SW480 (cell line): ENCODE measurements at places on chromosomes 5 and 9.

GRCh38 chr5:25090854-25091253, 446.1 kb upstream of the CDH10 start:
- no peak for DNase-seq

- DNase-seq: no peak
Observed at GRCh38 chr5:159752622-159753275, 163.5 kb upstream of the ADRA1B start.

DNA sequence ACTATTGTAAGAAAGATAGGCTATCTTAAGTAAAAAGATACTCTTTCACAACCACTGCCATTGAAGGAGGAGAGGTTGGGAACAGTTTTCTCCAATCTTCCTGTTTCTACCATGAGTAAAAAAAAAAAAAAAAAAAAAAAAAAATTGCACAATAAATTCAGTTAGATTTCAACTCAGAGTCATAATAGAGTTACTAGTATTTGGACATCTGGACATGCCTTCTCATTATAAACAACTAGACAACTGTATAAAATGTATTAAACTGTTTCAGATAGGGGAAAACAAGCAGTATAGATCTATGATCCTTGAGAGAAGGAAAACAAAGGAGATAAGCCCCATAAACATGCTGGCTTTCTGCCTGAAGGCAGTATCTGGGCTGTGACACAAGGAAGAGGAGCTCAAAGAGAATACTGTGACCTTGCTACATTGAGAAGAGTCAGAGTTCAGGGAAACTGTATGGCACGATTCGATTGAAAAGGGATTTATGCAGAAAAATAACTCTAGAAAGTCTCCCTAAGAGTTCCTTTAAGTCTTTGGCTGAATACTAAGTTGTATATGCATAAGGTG, 249.2 kb upstream of the POU5F2 start:
- no peak for DNase-seq

DNA sequence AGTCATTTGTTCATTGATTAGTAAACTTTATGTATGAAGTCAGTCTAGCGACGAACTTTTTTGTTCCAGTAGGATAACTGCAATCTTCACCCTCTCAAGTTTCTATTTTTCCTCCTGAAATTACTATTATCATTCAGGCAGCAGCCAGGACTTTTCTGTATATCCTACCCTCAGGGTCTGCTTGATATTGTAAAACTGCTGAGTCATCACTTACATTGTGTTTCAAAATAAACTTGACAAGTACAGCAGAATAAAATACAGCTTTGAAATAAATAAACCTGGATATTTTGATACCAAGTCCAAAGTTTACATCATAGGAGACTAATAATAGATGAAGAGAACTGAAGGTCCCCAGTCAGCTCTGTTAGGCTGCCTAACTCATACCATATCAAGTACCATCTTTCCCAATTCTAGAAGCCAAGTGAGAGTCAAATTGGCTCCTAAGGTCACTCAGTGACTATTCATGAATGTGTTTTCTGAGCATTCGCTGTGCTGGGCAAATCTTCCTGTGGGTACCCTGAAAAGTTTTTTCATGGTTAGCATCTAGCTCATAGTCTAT, 234.6 kb downstream of the PARP8 start:
- DNase-seq: no peak

DNA sequence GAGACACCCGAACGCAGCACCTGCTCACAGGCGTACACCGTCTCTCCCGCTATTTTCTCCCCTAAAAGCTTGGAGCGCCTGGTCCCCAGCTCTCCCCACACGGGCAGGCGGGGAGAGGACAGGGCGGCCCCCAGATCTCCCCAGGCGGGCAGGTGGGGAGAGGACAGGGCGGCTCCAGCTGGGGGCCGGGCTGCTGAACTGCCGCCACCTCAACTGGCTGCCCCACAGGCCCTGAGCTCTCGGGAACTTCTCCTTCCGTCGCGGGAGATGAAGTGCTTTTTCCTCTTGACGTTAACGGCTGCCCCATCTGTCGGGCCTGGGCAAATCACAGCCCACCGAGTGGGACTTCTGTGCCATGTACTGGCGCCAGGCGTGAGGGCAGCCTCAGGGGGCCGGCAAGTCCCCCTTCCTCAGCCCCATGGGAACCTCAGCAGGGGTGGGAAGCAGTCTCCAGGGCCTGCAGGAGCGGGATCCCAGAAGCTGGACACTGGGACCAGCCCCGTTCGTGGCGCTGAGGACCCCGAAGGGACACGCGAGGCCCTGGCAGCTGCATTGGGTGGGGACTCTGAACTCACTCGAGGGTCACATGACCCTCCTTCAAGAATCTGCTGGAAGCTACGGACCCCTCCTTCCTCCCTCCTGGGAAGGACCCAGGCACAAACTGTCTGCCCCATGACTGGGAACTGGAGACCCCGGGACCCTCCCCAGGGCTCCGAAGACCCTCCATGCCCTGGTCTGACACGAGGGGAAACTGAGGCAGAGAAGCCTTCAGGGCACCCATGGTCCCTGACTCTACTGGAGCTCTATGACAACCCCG, 5.7 kb upstream of the EGFL7 start:
- no peak for DNase-seq

DNA sequence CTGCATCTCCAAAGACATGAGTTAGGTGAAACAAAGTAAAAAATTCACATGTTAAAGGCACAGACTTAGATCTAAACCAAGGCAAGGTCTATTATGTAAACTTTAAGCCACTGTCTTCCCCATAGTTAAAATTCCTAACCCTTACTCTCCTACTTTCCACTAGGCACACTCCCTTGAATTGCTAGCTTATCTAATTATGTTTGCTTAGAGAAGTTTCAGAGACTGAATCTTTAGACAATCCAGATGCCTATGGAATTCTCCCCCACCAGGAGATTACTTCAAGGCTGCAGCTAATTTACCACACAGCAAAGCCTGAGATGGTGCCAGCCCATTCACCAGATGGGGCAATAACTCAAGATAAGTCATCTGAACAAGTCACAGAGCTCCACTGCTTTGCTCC, 803.1 kb upstream of the COX7C start:
- DNase-seq: no peak

DNA sequence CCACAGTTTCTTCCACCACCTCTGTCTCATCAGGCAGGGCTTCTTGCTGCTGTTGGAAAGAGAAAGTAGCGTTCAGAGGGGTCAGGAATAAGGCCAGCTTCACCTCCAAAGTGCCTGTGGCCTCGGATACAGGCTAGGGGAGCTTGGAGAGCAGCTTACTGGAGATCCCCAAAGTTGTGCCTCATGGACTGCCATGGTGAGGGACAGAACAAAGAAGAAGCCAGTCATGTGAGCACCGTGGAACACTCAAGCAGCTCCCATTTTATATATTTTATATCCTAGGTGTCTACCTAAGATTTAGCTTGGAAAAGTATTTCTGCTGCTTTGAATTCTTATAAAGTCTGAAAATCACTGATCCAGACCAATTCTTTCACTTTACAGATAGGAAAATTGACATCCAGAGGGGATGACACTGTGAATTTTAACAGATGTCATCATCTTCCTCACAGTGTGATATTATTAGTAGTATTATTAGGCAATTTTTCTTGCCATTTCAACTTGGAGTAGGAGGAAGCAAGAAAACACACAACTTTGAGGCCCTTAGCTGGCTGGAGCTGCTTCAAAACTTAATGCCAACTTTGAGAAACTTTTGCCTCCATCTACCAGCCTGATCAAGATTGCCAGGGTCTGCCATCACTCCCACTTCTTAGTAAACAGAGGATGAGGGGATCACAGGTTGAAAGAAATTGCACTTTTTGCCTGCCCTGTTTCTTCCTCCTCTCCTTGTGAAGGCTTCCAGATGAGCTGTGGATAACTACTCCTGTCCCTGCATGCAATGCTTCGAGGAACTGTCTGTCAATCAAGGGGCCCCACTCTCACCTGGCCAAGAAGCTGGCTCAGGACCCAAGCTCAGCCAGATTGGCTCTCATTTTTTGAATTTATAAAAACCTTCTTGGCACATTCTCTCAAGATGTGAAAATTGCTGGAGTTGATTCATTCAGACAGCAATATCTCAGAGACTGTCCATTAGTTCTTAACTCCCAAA, 11.8 kb downstream of the SPARC start:
- DNase-seq: no peak

DNA sequence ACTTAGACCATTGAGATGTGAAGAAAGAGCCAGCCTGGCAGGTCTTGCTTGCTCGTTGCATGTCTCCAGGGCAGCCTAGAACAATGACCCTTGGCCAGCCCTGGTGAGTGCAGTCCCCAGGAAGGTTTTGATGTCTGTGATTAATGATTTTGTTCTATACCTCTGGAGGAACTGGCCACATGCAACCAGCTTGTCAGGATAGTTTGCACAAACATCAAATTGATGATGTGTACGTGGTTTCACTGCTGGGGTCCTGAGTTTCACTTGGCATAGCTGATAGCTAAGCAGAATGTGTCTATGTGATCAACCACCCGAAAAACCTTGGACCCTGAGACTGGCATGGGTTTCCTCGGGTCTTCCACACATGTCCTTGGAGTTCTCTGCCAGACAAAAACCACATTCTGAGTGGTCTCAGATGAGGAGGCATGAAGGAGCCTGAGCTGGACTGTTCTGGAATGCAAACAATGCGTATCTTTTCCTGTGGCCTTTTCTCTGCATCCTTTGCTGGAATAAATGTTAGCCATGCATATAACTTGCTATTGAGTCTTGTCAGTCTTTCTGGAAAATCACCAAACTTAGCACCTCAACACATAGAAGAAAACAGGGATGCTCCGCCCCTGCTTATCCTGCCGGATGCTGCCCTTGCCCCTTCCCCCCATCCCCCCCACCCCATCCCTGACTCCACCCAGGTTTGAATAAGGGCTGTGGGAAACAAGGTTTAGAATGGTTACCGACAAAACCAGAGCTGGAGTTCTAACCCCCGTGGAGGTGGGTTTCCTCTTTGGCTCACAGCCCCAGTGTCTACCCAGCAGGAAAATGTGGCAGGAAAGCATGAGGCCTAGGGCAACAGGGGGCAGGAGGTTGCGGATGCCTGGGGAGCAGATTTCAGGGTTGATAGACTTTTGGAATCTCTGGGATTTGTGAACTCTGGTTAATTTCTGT, 50.1 kb upstream of the ANKRD33B start:
- peak; percentile 25 for DNase-seq

GRCh38 chr9:91899594-91899993, 50.4 kb downstream of the ROR2 start:
- no peak for DNase-seq

DNA sequence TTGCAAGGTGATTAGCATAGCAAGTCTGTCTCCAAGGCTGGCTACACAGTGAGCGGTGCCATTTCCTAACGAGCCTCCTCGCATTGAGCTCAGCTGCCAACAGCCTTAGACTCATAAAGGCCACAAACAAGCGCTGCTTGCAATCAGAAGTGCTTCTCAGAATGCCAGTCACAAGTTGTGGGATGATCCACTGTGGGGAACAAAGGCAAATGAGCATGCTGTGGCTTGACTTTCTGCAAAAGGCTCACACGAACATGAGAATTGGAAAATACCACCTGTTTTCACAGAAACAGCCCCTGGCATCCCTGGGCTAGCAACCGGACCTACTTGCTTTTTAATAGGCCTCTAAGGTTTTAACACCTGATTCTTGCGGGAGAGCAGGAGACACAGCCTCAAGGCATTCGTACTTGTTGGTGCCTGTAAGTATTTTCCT, 215.5 kb downstream of the FANCC start:
- no peak for DNase-seq

DNA sequence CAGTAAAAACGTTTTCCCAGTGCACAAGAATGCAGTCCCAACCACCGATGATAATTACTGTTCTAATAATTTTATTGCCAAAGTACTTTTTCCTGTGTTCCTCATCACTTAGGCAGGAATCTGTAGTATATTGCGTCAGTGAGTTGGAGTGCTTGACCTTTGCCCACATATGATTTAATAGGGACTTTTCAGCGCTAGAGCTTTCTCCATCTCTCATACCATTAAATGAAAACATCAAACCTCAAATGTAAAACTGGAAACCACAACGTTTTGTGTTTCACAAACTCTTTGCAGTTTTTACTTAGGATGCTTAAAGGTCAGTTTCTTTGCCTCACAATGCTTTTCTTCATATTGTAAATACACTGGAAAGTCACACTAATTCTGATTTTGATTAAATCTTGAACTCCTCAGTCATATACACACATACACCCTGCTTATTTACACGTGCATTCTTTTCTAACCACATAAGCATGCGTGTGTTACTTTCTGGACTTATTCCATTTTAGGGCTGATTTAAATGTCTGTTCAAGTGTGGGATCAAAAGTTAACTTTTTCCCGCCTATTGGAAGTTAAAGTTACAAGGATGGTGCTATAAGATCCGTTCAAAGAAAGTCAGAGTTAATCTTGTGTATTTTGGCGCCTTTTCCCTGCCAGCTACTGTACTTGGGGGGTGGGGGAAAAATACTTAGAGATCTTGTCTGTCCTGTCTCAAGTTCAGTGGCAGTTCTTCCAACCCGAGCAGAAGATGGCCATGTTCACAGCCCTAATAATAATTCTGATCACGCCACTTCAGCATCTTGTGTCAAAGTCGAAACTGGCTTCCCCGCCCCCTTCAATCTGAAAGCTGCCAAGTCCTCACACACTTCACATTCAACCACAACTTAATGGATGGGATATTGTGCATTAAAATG, 6.6 kb upstream of the NFIB start:
- peak; percentile 61 for DNase-seq

DNA sequence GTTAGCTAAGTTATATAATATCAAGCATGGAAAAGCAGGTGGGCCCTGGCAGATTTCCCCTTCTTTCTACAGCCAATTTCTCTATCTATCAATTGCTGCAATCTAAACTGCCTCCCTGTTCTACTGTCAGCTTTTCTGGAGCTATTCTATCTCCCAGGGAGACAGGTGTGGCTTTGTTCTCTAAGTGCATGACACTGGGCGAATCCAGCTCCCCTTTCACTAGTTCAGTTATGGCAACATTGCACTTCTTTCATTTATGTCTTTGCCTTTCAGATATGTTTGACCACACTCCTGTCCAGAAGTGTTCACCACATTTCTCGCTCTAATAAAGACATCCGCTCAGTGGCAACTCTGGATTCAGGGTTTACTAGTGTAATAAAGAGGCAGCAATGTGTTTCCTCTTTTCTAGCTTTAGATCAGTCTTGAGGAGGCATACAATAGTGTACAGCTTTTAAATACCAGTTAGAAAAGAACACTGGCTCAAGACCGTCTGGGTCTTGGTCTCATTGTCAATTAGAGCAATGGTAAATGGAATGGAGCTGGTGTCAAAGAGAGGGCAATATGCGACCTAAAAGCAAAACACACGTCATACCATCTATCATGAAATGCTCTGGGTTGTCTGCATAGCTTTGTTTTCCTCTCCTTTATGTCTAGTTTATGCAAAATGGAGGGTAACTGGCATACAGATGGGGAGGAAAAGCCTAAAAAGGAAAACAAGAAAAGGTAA, 197.0 kb downstream of the SLF1 start:
- DNase-seq: no peak

- no peak for DNase-seq
Observed at GRCh38 chr9:1982074-1982473, 33.1 kb upstream of the SMARCA2 start.

GRCh38 chr5:73152411-73153388, 20.3 kb upstream of the TMEM174 start:
- peak; percentile 23 for DNase-seq

GRCh38 chr5:32791536-32792243, 80.6 kb downstream of the NPR3 start:
- no peak for DNase-seq

- peak; percentile 14 for DNase-seq
Observed at GRCh38 chr9:113798062-113799030, 77.8 kb upstream of the ZNF618 start.
